ENCODE measurements at places on chromosomes 2 and 18. TPM values are rescaled to one million over a fixed set of nuclear protein-coding genes. Genes with fewer than 3 reads are reported as not detected.
A peak's percentile ranks its signal among the peaks of the same experiment; 100 is the strongest.

DNA sequence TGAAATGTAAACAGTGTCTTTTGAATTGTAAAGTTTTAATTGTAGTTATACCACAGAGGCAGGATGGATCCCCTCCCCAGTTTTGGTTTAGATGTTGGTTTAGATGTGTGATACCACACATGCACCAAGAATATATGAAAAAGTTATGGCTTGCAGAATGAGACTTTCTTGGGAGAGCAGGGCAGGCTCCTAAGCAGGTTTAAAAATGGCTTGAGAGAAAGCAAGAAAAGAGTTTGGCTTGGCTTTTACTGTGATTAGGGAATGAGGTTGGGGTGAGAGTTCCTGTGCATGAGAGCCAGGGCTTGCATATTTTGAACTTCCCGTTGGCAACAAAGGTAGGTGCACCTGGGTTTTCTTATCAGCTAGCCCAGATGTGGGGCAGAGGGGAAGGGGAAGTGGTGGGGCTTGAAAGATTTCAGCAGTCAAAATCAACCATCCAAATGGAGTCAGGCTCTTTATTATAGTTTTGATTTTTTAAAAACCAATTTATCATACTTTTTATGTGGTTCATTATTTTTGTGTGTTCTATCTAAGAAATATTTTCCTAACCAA is 246.9 kb downstream of the MTX2 start:
- no peak for DNase-seq

DNA sequence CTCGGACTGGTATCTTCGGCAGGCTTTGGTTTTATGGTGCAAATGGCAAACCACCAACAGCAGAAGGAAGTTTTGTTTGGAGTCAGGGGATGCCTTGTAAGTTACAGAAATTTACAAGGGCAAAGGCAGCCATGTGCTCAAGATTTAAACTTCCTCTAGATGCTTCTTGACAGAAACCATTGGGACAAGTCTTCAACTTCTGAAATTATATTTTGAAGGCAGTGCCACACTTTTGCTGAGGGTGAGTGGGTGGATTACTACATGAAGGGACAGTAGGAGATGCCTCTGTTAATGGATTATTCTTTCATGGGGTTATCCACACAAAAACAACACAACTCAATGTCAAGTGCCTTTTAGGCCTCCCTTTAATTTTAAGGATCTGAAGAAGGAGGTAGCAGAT is 97.9 kb downstream of the VAPA start:
- DNase-seq = no peak

TEX44 gene
- polyA plus RNA-seq = not detected

GRCh38 chr2:86661333-86661732 is 37.7 kb upstream of the RNF103 start:
- peak; percentile 9 for DNase-seq

STARD6 gene
- polyA plus RNA-seq = 0.75 TPM

DNA sequence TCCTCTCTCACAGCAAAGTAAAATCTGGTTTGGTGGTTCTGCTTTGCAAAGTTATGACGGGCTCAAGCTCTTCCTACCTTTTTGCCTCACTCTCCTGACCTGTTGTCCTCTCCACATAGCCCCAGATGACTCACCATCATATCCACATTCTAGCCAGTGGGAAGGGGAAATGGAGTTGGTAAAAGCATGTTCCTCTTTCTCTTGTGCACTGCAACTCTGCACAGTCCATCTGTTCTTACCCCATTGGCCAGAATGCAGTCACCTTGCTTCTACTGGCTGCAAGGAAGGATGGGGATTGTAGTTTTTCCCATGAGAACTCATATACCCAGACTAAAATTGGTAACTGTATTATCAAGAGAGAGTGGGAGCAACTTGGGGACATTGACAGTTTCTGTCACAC is 50.4 kb upstream of the SMIM21 start:
- no peak for DNase-seq

ADRA2B gene
- polyA plus RNA-seq = 0.48 TPM

DNA sequence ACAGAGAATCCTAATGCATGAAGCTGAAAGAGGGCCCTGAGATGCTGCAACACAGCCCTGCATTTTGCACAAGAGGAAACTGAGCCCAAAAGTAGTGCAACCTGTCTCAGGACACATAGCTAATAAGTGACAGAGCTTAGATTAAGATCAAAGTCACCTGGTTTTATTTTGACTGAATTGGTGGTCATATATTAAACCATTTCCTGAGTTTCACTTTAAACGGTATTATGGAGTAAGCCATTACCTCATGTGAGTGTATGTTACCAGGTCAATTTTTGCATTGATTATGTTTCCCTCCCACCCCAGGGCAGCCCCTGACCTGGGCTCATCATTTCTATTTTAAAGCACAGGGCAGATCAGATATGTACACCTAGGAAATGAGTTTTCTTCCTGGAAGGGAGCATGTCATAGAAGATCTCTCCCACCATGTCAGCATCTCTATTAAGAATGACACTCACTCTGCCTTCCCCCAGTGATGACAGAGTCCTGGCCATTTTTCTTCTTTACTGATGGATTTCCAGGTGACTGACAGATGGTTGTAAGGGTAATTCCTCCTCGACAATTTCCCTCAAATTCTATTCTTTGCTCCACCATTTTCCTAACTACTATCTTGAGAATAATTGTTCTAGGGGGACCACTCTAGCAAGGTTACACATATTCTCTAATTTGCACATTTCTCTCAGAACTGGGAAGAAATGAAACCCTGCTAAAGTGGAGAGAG is 441.3 kb upstream of the SLC14A2 start:
- no peak for DNase-seq

DNA sequence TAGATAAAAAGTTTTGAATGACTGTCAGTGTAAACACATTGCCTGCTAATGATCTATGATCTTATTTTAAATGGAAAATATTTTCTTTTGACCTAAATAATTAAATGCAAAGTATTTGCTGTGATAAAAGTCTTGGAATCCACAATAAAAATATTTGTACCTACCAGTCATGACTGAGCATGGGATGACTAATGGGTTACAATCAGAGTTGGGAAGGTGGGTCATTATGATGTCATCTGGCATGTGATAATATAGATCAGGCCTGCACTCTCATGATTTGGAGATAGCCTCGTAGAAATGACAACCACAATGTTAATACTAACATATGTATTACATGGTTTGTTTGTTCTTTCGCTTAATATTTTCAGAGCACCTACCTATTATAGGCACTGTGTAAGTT is 848.8 kb upstream of the KLHL29 start:
- DNase-seq = no peak

- DNase-seq = no peak
These were observed 332.9 kb downstream of the EIPR1 start for GRCh38 chr2:3044587-3045317.

ATP8B1 gene
- 1.8 TPM for polyA plus RNA-seq

DSG2 gene
- 0.19 TPM for polyA plus RNA-seq

DNA sequence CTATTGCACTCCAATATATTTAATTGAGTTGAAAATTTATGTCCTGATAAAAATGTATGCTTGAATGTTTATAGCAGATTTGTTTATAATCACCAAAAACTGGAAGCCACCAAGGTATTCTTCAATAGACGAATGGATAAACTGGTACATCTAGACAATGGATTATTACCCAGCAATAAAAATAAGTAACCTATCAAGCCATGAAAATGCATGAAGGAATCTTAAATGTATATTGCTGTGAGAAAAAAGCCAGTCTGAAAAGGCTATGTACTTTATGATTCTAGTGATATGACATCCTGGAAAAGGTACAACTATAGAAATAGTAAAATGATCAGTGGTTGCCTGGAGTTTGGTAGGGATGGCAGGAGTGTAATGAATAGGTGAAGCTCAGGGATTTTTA is 580.7 kb downstream of the DCC start:
- DNase-seq = no peak

LRP2 gene
- polyA plus RNA-seq = 8.2 TPM

GRCh38 chr2:15298770-15299169 is 262.4 kb downstream of the NBAS start:
- DNase-seq = no peak

DNA sequence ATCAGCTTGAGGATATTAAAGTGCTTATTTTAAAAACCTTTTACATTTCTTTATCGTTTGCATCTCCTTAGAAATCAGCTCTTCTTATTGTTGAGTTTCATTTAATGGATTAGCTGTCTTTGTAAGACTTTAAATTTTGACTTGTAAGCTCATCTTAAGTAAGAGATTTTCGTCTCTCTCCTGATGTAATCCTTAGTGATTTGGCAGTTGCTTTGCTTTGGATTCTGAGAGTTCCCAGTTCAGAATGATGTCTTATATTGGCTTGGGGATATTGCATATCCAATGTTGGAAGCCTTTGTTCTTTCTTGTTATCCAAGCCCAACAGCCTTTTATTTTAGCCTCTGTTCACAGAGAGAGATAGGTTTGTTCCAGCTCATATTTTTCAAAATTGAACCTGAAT is 212.1 kb downstream of the ARL6IP6 start:
- DNase-seq = no peak

DNA sequence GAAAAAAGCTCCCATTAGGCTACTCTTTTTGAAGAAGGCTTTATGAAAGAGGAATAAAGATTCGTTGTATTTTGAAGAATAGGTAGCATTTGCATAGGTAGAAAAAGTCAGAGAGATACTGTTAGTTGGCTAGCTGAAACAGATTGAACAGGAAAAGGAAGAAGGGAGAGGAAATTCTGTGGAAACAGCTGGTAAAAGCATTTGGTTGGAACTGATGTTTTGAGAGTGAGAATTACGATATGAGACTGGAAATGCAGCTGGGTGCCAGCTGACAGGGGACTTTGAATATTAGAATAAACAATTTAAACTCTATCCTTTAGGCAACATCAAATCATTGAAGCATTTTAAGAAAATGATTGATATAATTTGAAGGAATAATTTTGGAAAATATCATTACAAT is 96.7 kb upstream of the CNTNAP5 start:
- DNase-seq = peak; percentile 17

DNA sequence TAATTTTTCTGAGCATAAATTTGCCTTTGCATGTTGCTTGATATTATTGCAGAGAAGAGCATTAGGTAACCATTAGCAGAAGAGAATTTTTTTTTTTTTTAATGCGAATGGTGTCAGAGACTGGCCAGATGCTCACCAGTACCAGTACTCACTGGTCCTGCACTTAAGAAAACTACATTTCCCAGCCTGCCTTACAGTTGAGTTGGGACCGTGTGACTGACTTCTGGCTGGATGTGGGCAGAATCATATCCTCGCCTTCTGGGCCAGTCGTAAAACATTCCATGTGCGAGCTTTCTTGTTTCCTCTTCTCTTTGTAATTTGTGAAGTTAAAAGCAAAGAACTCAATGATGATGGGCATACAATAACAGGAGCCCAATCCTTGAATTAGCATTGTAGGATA is 132.4 kb downstream of the LRRC30 start:
- DNase-seq = no peak

VWC2L gene
- polyA plus RNA-seq = 0.29 TPM

GRCh38 chr2:88871336-88871735 is 179.9 kb downstream of the RPIA start:
- no peak for DNase-seq

DNA sequence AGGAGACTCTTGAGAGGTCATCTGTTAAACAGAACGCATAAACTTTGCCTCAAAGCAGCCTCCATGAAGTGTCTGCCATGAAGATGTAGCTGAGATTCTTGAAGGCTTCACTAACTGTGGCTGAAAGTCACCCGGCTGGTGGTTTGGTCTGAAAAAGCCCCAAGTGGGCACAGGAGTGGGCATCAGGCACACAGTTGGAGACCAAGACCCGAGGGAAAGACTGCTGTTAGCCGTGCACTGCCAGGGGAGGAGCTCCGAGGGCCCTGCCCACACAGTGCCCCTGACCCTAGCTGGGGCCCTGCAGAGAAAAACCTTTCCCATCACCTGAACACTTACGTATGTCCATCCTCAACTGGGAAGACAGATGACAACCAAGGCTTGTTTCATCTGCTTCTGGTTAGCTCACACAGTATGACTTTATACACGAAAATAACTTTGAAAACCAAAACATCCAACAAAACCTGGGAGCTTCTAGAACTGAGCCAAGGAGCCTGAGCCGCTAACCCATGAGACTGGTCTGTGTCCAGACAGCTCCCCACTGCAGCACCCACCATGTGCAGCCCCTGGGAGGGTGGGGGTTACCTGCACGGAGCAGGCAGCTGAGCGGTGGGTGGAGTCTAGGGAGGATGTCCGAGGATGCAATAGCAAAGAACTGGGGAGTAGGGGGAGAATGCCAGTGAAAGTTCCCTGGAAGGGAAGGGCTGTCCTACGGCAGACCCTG is 15.4 kb downstream of the HJURP start:
- no peak for DNase-seq

DNA sequence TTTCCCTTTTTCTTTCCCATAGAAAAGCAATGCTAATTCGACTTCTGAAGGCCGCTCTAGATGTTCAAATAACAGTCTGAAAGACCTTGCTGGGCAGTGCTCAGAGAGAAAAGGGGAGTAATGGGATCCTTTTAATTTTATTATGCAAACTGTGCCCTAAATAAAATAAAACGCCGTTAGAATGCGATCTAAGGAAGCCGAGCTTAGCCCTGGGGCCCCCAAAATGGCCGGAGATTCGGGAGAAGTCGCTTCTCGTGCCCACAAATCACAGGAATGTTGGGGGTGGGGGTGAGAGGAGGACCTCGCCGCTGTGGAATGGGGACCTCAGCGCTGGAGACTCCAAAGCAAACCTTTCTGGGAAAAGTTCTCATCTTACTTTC is 8.4 kb upstream of the POU3F3 start:
- peak; percentile 69 for DNase-seq

DNA sequence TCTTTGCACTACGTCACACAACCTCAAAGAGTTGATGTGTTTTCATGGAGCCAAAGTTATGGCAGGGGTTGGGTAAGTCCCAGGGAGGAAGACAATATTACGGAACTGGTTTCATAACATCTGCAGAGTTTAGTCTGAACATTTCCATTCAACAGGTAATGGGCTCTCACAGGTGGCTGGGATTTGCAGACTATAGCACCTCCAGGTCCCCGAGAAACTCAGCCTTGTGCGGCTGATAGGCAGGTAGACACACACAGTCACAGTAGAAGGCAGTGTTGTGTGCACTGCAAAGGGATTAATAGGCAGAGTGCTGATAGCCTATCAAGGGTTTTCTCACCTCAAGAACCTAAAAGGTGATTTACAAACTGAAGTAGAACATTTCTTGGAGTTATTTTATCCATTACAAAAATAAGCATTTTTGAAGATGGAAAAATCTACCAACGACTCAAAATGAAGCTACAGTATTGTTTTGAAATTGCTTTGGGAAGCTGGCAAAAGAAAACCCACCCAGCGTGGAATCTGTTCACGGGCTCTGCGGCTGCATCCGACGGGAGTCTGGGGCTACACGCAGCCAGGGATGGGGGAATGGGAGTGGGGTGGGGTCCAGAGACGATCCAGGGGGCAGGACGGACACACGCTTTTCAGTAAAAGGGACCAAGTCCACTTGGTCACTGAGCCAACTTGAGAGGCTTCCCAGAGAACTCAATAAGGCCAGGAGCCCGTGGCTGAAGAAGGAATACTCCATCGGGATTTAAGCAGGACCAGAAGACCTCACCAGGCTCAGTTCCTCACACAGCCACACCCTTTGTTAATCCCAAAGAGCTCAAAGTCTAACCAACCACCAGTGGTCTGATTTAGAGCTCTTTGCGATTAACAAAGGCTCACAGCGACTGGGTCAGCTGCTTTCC is 82.9 kb downstream of the CHRNA1 start:
- peak; percentile 24 for DNase-seq
